Activated CD4-positive, alpha-beta T cell treated with anti-CD3 and anti-CD28 coated beads, Interleukin-2, amount 50 U/mL, for 4 hours (primary cell): ENCODE measurements at places on chromosomes 6 and 20.

DNA sequence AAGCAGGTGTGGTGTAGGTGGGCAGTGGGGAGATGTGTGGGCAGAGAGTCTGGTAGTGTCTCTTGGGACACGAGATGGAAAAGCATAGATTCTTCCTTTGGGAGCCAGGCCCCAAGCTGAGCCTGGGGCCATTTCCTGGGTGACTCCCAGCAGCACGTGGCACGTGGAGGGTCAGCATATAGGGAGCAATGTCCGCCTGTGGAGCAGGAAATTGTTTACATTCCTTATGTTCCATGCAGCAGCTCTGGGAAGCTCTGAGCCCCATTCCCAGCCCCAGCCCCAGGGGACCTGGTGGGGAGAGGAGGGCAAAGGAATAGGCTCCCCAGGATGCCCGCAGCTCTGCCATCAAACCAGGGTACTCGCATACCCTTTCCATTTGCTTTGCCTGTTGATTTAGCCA lies 57.6 kb downstream of the DAAM2 start:
- no peak for DNase-seq

GRCh38 chr20:32959351-32960221 lies 44.6 kb downstream of the SUN5 start:
- DNase-seq, result no peak

DNA sequence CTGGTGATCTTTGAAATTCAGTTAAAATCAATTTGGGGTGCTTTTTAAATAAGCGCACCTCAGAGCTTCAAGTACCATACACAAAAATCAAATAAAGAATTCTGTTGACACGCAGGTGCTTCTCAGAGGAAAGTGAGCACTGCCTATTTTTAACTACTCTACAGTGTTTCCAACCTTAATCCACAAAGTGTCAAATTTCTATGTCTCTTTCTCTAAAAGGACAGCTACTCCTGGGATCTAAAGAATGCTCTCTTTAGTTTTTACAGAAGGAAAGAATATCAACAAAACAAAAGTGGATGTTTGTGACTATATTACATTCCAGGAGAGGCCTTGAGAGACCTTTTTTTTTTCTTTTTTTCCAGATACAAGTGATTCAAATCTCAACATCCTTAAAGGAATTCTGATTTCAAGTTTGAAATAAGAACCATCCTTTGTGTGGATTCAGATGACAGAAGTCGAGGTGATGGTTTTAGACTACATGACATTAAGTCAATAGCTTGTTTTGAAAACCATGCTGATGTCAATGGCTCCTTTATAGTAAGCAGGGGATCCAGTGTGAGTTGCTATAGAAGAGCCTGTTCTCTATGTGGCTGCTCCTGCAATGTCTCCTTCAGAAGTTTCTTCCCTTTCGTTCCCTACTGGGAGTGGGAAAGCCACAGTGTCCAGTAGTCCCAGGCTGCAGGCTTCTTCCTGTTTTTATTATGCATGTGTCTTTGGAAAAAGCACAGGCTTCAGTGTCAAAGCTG lies 67.2 kb upstream of the DEFB112 start:
- no peak for DNase-seq

DNA sequence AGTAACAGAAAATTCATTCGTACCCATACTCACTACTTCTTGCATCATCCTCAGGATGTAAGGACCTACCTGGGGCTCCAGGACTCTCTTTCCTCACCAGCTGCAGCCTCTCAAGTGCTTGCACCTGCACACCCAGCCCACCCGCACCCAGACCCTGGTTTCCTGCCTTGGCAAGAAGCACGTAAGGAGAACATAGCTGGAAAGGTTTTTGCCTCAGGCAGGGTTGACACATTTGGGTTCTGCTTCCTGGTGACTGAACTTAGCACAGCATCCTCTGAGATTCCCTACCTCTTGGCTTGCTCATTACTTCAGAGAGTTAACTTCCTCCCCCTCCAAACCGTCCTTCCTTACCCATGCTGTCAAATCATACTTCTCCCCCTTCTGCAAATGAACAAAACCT lies 556.9 kb downstream of the CD83 start:
- DNase-seq, result no peak

DNA sequence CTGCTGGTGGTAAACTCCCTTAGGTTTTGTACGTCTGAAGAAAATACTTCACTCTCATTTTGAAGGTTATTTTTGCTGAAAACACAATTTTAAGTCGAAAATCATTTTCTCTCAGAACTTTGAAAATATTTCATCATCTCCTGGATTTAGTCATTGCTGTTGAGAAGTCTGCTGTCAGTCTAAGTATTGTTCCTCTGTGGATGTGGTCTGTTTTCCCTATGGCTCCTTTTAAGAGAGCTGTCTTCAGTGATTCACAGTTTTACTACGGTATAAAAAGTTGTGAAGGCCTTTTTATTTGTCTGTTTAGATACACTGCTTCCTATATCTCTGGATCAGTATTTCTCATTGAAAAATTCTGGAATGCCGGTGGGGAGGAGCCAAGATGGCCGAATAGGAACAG lies 159.3 kb downstream of the GJA10 start:
- DNase-seq, result no peak

- no peak for DNase-seq
Observed at GRCh38 chr6:100353276-100354015, 111.3 kb downstream of the SIM1 start.

DNA sequence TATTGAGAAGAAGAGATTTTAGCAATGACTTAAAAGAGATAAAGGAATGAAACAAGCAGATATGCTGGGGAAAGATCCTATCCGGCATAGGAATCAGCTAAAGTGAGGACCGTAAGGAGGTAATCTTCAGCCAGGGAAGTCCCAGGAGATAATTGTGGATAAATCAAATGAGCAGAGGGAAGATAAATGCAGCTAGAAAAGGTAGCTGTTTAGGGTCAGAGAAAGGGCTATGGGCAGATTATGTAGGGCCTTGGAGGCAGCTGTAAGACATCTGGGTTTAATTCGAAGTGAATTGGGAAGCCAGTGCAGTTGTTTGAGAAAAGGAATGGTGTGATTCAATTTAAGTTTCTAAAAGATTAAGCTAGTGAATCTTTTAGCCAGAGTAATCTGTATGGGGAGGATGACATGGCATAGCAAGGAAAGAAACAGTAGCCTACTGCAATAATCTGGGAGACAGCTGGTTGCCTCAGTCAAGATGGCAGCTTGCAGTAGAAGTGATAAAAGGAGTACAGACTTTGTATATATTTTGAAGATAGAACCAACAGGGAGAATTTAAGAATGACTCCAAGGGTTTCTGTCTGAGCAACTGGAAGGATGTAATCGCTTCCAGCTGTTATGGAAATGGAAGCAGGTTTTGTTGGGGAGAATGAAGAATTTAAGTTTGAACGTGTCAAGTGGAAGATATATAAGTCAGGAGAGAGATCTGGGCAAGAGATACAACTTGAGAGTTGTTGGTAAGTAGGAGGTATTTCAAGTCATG lies 552.3 kb upstream of the FLRT3 start:
- DNase-seq, result no peak

DNA sequence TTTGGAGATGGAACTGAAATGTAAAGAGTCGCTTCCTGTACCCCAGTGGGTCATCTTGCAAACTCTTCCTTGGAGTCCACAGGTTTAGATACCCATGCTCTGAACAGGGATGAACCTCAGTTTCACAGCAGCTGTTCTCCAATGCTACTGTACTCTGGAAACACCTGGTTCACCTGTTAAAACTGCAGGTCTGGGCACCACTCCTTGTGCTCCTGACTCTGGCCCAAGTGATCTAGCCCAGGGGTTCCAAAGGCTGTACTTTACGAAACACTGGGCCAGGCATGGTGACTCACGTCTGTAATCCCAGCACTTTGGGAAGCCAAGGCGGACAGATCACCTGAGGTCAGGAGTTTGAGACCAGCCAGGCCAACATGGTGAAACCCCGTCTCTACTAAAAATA lies 102.1 kb downstream of the ATP9A start:
- DNase-seq, result no peak

DNA sequence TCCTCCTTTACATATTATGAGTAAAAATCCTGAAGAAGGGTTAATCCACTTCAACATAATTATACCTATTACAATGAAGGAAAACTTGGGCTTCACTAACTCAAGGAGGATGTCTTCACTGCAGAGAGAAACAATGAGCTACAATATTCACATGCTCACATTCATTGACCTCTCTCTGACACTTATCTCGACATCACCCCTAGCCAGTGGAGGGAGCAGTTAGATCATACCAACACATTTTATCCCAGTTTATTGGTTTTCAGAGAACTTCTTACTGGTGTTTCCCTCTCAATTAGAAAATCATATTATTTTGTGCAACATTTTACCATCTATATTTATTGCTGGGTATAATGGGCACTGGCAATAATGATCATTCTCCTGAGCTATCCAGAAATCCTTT lies 646.5 kb downstream of the TENT5A start:
- DNase-seq, result no peak
